LoVo (cell line): ENCODE measurements at places on chromosomes 2 and 18.

GRCh38 chr2:233593201-233593600 is 24.2 kb upstream of the UGT1A8 start:
- no peak for DNase-seq

- no peak for DNase-seq
These were observed 228.7 kb downstream of the HAUS1 start for GRCh38 chr18:46332921-46333341.

GRCh38 chr2:70643715-70644114 is 90.1 kb upstream of the TGFA start:
- no peak for DNase-seq

DNA sequence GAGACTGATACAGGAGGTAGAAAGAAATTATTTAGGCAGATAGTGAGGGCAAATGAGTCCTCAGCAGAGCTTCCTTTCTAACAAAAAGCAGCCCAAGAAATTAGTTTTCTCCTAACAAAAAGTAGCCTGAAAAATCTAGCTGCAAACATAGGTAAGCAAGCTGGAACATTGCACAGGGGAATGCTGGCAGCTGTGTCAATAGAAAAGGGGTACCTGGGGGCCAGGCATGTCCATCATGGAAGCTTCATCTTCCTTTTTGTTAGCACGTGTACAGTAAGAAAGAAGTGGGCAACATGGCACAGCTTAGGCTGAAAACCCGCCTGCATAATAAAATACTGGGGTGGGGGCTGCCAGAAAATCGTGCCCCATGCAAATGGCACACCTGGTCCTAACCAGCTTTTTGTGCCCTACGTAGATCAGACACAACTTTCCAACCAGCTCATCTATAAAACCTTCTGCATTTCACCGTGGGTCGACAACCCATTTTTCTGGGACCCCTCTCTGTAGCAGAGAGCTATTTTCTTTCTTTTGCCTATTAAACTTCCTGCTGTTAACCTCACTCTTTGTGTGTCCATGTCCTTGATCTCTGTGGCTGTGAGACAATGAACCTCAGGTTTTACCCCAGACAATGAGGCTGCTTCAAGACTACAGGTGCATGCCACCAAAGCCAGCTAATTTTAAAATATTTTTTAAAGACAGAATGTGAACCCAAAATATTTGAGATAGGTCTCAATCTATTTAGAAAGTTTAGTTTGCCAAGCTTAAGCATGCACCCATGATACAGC is 6.6 kb upstream of the MTHFD2 start:
- no peak for DNase-seq
